ENCODE measurements at places on chromosomes 16 and 17. TPM values are rescaled to one million over a fixed set of nuclear protein-coding genes. Genes with fewer than 3 reads are reported as not detected.
A peak's percentile ranks its signal among the peaks of the same experiment; 100 is the strongest.

Gene ANKFN1
- total RNA-seq = 0.67 TPM

Gene TMC7
- 0.63 TPM for total RNA-seq

Gene SCARF1
- total RNA-seq = 14.8 TPM

Gene KRTAP2-3
- total RNA-seq = not detected

DNA sequence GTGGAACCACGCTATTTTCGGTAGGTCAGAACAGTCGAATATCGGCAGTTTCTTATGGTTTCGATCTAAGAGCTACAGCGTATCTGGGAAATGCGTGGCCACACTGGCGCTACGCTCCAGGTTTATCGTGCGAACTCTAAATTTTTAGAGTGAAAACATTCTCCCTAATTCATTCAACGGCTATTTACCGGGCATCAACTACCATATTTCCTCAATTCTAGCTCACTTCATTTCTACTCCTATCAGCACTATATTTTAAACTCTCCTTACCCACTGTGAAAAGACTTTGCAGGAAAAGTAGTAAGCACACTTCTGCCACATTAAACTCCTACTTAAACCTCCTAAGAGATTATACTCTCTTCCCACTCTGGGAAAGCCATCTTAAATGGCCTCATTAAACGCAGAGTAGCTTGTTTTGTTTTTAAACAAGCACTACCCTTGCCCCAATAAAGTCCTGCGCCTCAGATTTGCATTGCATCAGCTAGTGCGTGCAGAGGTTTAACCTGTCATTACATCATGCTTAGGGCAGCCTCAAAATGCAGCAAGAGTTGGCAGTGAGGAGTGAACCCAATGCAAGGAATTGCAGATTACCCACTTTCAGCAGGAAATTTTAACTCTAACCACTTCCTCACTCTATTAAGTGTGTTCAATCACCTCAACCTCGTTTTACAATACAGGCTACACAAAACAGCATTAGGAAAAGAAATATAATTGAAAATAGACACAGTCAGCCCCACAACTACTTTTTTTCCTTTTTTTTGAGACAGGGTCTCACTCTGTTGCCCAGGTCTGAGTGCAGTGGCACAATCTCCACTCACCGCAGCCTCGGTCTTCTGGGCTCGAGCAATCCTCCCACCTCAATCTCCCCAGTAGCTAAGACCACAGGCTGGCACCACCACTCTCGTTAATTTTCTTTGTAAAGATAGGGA, 18.8 kb downstream of the SIAH1 start:
- DNase-seq = no peak

DNA sequence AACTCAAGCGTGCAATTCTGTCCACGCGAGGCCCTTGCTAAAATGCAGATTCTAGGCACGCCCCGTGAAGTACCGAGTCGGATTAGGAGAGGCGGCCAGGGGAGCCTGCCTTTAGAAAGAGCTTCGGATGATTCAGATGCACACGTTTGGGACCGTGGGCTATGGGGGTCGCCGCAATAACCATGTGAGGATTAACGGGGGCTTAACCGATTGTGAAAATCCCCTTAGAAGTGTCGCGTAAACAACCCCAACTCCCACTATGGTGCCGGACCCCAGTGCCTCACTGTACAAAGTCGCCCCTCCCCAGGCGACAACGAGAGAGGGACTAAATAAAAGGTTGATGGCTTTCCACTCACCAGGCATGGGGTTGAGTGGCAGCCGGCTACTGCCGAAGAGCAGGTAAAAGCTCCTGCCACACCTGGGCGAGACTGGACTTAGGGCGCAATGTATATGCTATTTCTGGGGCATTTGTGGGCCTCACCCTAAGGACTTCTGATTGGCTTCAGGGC, 635 bp upstream of the SP2 start:
- DNase-seq = peak; percentile 75

DNA sequence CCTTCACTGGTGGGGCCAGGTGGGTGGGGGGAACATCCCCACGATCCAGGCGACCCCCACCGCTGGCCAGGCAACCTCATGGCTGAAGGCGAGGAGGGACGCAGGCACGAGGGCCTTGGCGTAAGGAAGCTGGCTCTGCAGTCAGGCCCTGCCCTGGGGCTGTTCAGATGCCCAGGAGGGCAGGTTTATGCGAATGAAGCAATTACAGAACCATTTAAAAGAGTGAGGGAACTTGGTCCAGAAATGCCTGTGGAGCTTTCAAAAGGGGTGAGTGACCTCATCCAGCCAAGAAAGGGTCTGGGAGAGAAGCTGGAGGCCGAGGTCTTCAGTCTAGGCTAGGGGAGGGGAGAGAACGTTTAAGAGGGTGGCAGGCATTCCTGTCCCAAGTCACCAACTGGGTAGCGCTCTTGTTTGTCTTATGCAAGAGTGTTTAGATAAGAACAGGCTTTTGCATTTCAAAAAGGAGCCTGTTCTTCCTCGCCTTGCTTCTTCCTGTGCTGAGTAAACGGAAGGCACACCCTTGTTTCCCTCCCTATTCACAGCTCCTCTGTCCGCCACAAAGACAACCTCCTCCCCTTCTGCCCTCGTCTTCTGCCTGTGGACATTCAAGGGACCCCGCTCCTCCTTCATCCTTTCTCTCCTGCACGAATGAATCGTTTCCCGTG, 183.5 kb upstream of the SDK2 start:
- DNase-seq = no peak

DNA sequence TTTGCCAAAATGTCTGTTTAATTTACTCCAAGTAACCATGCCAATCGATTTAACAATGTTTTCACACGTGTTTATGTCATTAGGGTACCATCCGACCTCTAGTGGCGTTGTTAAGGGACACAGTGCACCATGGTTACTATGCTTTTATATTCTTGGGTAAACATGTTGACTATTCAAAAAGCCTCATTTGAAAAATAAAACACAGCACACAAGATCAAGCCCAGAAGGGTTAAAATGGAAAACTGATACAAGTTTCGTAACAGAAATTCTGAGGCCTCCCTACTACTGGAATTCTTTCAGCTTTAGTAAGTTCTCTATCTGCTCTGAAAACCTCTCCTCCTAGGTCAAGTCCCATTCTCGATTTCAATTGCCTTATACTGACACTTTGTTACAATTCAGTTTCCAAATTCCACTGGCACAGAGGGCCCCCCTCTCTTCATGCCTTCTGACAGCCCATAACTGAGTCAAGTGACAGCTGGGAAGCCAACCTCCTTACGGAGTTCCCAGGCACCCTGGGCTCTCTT, 2.1 kb downstream of the CFAP20 start:
- no peak for DNase-seq

DNA sequence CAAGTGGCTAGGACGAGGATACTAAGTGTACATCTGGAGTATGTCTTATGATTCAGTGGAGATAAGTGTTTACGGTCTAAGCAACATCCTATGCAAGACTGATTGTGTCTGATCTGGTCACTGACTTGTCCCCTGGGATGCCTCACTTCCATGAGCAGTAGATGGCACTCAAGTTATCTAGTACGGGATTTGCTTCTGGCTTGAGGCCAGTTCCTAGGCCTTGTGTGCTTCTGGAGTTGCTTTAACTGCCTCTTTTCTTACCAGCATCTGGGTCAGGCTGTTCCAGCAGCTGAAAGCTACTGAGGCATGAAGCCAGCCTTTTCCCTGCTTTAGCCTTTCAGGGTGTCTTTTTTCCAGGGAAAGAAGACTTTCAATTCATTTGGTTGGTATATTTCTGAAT, 23.0 kb downstream of the SUPT6H start:
- DNase-seq = no peak

- DNase-seq = no peak
Observed at GRCh38 chr16:77782694-77783093, 5.7 kb upstream of the VAT1L start.

Data from right atrium auricular region (tissue), 2 donors.